EH (cell line): ENCODE measurements at places on chromosomes 4 and X.

GRCh38 chr4:150679018-150679764, 97.2 kb downstream of the MAB21L2 start:
- no peak for DNase-seq

GRCh38 chr4:168690199-168690598, 193.3 kb downstream of the PALLD start:
- no peak for DNase-seq

- DNase-seq: no peak
Observed at GRCh38 chr4:156885374-156885773, 86.2 kb downstream of the PDGFC start.

- no peak for DNase-seq
Observed at GRCh38 chr4:42144028-42144427, 8.4 kb downstream of the BEND4 start.

DNA sequence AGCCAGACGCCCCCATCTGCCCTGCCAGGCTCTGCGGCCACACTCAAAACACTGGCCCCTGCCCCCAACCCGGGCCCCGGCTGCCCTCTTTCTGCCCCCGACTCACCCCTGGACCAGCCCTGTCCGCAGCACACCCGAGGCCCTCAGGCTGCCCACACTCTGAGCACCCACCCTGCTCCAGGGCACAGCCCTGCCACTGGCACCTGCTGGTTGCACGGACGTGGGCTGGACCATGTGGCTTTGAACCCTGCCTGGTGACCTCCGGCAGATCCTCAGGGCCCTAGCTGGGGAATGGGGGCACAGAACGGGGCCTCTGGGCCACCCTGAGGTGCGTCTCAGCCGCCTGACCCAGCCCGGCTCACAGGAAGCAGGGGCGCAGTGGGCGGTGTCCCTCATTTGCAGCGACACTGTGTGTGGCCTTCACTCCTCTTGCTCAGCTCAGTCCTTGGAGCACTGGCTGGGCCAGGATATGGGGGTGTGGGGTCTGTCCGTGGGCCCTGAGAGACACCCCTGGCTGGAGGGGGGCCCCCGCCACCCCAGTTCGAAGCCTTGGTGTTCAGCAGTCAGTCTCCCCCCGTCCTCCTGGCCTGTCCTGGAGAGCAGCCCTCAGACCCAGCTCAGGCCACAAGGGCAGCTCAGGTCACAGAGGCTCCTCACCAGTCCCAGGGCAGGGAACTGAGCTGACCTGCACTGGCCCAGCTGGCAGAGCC, 73.2 kb downstream of the FAM53A start:
- no peak for DNase-seq

DNA sequence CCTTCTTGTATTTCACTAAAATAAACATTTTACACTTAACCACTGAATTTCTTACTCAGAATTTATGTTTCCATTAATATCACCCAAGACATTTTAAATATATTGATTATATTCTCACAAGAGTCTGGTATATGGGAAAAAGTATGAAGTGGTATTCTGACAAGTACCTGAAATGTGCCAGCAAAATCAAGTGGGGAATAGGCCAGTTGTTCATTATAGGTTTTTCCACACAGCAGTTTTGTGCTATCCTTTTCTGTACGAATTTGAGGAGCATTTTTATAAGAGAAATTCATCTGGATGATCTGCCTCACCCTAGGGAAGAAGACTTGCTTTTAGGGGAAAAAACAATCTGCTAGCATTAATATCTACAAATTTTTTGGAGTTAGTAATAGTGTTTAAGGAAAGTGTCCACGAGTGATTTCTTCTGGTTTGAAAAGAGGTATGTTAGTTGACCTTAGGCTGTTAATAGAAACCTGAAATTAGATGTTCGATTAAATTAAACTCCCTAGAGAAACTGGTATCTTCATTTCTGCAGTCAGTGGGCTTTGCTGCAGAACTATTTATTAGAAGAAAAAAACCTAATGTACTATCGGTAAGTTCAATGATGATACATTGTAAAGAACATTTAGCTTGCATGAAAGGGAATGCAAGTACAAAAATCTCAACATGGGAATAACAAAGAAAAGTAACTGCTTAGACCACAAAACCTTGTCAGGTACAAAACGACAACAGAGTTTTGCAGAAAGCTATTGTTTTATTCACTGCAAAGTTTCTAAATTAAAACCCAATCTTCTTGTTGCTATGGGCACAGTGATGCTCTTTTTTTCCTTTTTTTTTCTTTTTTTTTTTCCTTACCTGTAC, 1.8 kb downstream of the KLF3 start:
- no peak for DNase-seq
